K562 (cell line): ENCODE measurements at places on chromosomes 7 and 10. TPM values are rescaled to one million over a fixed set of nuclear protein-coding genes. Genes with fewer than 3 reads are reported as not detected.
A peak's percentile ranks its signal among the peaks of the same experiment; 100 is the strongest.

DNA sequence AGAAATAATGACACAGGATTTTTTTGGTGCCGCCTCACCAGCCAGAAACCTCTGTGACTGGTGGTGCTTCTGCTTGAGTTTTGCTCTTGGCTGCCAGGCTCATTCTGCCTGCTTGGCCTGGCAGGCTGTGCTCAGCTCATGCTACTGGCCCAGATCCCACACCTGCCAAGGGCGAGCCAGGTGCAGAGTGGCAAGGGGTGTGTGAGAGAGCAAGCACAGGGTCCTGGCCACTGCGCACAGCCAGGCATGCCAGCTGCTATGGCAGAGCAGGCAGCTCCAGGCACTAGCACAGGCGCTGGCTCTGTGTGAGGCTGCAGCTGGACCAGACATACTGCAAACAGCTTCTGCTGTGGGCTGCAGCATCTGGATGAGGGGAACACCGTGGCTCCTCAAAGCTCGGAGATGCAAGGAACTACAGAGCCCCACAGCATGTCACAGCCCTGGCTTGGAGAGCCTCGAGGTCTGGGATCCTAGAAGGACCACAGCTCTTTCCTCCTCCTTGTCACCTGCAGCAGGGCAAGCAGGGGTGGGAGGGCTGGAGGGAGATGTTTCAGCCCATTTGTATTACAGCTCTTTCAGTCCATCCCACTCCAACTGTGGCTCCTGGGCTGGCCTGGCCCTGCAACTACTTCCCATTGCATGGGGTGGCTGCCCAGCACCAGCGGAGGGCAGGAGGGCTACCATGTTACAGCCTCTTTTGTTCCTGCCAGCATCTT is 313.4 kb upstream of the SEMA3C start:
- no peak for DNase-seq

DNA sequence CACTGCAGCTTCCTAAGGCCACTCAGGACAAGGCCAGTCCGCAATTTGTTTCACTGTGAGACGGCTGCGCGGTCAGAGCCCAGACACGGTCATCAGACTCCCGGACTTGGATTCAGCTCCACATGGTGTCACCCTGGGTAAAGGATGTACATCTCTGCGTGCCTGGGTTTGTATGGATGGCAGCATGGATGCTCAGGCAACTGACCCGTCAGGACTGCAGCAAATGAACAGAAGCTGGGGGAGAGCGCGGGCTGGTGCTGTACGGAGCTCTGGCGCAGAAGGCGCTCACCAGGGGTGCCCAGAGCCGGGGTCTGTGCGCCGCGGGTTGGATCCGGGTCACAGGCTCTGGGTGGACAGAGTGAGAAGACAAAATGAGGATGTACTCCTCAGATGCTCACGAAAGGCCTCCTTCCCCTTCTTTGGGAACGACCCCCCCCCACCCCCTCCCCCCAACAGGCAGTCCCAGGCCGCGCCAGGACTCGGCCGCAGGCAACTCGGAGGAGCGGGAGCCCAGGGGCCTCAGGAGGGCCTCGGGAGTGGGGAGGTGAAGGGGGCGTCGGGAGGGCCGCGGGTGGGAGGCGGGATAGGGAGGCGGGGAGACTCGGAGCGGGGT is 92.4 kb downstream of the CXCL12 start:
- no peak for DNase-seq

DNA sequence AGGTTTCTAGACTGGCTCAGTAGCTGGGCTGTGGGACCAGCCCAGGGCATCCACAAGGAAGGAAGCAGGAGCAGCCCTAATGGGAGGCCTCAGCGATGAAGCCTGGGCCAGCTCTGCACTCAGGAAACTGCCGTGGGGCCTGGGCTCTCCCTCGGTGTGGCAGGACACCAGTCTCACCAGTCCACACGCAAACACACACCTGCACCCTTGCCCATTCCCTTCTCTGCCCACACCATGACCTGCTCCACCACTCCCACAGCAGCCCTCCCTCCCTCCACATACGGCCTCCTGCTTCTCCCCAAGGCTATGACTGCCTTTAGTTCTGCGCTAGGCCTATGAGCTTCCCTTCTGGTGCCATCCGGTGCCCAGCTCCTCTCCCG is 7.1 kb downstream of the FGF8 start:
- DNase-seq = no peak

Gene SLC18A3
- total RNA-seq = not detected in 2 replicates

Gene SLC16A9
- total RNA-seq = 1.7 and 2.1 TPM in 2 replicates

DNA sequence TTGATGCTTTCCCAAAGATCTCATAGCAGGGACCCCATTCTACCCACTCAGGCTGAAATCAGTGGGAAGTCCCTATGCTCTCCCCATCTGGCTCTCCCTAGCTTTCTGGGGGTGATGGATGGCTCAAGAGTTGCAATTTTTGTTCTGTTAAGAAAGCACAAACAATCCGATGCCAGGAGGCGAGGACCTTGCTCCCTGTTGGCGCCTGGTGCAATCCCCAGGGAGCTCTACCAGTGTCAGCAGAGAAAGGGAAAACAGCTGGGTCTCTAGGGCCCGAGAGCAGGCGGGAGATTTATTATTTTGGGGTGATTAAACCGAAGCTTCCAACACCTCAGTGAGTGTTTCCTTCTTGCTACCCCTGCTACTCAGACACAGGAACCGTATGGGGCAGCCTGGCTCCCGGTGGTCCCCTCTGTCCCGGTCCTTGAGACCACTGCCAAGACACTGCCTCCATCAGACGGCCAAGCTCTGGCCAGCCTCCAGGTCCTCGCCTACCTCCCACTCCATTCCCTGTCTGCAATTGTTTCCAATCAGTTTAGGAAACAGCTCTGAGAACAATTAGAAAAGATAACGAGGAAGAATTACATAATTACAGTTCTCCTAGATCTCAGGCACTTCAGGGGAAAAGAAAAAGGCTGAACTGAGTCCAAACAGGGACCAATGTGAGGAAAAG is 147.9 kb downstream of the PLXNA4 start:
- no peak for DNase-seq

DNA sequence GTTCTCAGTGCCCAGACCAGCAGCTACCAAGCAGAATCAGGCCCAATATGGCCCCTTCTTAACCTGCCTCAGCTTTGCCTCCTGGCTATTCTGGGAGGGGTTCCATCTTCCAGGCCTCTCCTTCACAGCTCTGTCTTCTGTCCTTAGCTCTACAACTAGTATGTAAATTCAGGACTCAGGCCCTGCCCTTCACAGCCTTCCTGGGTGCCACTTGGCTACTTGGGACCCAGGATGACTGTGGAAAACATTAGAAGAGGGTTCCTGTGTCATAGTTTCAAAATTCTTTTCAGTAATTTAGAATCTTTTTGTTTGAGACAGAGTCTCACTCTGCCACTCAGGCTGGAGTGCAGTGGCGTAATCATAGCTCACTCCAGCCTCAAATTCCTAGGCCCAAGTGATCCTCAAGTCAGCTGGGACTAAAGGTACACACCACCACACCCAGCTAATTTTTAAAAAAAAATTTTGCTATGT is 33.2 kb upstream of the PAPSS2 start:
- DNase-seq = no peak

- DNase-seq = no peak
Measured at GRCh38 chr7:37382546-37383088, 66.0 kb downstream of the ELMO1 start.

Gene GTPBP4
- total RNA-seq = 113 and 128 TPM in 2 replicates

DNA sequence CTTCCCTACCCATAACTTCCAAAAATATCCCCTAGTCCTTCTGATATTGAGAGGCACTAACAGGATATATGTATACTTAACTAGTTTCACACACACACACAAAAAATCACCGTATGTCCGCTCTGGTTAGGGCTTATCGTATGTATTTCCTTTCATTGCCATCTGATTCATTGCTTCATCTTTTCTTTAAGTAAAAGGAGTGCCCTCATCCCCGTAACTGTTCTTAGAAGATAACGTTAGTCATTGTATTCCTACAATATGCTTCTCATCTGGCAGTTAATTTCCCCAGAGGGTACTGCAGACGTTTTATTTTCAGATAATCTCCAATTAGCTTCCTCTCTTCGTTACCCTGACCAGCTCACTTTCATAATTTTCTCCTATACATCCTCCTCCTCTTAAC is 37.3 kb downstream of the NRCAM start:
- DNase-seq = peak; percentile 32

DNA sequence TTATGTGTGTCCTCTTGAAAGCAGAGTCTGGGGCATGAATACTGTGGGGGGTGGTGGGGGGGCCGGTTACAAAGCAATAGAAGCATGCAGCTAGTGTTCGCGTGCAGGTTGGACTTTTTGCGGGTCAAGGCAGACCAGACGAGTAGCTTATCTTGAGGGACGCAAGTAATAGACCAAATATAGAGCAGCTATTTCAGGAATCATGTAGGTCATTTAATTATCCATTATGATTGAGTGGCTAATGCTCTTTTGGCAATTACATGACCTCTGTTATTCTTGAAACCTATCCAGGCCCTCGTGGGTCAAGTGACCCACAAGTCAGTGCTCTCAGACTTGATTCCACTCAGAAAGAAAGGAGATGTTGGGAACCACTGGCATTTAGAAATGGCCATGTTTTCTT is 93.0 kb downstream of the BTRC start:
- no peak for DNase-seq

DNA sequence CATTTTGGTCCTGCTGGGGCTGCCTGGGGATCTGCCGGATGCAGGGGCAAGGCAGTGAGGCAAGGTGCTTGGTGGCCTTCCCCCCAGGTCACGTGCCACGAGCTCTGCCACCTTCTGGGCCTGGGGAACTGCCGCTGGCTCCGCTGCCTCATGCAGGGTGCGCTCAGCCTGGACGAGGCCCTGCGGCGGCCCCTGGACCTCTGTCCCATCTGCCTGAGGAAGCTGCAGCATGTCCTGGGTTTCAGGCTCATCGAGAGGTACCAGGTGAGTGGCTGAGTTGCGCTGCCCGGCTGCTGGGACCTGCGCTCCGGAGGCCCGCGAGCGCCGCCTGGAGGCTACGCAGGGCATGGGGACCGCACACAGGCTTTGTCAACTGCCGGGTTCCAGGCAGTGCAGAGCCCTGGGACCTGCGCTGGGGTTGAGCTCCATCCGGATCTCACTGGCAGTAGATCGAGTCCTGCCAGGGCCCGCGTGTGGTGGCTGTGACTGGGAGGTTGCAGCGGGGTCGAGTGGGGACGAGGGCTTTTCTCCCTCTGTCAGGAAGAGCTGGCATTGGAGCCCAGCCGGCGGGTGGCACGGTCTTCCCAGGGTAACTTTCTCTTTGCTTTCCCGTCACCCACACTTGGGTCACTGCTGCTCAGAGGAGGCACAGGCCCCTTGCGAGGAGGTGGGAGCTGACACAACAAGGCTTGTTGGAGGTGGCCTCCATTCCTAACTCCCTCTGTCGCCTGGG is 21.7 kb downstream of the AMZ1 start:
- DNase-seq = peak; percentile 84

DNA sequence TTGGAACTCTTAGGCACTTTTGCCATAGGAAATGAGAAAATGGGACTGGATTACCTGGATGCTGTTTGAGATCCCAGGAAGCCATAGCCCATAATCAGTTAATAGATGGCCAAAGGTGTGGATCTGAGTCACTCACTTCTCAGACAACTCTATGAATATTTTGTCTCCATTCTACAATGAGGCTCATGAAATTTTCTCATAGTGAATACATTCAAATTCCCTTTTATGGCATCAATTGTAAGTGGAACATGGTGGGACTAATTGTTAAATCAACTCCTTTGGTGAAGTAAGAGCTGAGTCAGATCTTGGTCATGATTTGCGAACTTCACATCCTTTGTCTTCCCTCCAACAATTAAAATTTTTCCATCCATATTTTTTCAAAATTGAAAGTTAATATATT is 222.1 kb downstream of the ARL4A start:
- DNase-seq = no peak

DNA sequence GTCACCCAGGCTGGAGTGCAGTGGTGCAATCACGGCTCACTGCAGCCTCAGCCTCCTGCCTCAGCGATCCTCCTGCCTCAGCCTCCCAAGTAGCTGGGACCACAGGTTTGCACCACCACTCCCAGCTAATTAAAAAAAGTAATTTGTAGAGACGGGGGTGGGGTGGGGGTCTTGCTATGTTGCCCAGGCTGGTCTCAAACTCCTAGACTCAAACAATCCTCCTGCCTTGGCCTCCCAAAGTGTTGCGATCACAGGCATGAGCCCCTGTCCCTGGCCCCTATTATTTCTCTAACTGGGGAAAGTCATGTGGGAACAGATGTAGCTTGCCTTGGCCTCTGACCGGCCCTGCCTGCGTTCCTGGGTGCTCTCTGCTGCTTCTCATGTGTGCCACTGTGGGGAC is 178.7 kb downstream of the RNF216 start:
- DNase-seq = no peak
